ENCODE measurements at places on chromosomes 6 and 20.

DNA sequence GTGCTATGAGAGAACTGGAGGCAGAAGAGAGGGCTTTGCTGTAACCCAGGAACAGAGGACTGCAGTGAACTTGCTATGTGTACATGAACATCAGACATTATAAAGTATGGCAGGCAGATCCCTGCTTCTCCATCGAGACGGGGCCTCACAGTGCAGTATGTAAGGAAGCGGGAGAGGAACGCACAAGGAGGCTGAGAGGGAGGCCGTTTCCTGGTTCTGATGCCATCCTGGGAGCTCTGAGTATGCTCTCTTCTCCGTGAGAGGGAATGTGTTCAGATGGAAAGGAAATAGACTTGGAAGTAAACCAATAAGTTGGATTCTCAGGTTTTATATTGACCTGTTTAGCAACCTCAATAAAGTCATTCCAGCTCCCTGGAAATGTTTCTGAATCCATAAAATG lies 101.8 kb downstream of the ALDH8A1 start:
- DNase-seq = no peak

GRCh38 chr6:44052419-44053023 lies 74.7 kb downstream of the MRPL14 start:
- DNase-seq = no peak

DNA sequence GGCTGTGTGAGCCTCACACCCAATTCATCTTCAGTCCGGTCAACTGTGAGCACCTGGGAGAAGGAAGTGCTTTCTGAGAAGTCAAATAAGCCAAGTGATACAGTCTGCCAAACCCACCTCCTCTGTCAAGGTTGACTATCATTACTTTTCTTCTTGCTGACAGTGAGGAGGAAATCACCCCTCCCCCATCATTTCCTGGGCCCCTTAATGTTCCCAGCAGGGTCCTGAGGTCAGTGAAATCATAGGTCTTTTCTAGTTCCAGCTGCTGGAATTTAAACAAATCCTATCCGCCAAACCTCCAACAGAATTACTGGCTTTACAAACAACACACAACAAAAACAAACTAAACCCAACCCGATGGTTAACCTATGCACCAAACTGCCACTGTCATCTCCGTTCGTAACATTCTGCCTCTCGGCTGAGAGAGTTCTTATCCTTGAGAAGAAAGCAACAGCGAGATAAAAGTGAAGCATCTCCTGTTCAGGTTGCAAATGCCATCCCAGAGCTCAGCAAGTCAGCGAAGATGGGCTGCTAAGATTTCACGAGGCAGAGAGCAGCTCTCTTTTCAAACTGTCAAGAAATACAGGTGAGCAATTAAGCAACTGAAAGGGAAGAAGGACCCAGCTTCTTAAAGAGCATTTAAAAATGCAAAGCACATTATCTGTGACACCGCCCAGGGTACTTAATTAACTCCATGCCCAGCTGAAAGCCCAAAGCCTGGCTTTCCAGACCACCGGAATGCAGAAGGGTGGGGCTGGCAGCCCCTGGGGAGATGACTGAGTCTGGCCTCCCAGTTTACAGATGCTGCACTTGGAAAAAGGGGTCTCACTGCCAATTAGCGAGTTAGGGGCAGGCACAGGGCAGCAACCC lies 24.7 kb downstream of the GFOD1 start:
- no peak for DNase-seq

DNA sequence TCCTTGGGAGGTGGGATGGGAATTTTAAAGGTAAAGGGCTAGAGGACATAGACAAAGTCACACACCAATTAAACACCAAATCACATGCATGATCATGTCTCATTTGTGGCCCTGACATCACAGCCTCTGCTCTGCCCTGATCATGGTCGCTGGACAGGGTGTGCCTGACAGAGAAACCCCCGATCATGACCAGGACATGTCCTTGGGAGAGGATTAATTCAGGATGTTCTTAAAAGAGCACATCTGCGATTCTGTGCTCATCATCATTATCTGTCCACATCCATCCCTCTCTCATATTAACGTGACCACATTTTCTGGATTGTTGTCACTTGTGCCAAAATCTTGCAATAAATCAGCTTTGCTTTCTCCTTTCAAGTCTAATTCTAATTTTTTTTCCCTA lies 7.7 kb upstream of the PBOV1 start:
- no peak for DNase-seq

GRCh38 chr20:44028868-44029847 lies 114.5 kb downstream of the TOX2 start:
- no peak for DNase-seq

GRCh38 chr6:24935366-24936152 lies at the start of gene RIPOR2:
RIPOR2 (minus strand) TSS chr6:24935960; CDS start chr6:24935898, 62 bp downstream.
- no peak for DNase-seq

DNA sequence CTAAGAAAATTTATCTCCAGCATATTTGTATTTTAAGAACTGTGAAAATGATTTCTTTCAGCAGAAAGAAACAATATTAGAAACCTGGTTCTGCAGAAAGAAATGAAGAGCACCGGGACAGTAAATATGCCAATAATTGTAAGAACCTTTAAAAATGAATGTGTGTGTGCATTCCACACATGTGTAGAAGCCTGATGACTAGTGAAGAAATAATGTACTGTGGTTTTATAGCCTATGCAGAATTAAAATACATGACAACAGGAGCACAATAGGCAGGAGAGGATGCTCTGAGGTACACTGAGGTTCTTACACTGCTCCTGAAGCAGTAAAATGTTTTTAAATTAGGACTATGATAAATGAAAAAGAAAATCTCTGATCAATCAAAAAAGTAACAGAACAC lies 48.9 kb downstream of the SNX14 start:
- DNase-seq = no peak

DNA sequence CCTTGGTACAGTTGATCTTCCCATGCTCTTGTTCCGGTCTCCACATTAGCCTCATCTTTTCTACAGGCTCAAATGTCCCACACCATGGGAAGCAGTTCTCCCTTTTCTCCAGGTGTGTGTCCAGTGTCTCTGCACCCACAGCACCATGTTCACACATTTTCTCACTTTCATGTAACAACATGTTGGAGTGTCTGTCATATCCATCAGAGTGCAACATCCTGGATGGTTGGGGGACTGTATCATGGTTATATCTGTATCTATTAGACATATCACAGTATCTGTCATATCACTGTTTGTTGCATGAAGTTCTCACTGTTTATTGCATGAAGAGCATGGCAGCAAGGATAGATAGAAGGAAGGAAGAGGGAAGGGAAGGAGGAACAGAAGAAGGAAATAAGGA lies 635.6 kb downstream of the EPM2A start:
- DNase-seq = no peak
